CD4-positive, alpha-beta T cell treated with Interleukin-15 for 1 hour (primary cell): ENCODE measurements at places on chromosomes 5 and 9.

DNA sequence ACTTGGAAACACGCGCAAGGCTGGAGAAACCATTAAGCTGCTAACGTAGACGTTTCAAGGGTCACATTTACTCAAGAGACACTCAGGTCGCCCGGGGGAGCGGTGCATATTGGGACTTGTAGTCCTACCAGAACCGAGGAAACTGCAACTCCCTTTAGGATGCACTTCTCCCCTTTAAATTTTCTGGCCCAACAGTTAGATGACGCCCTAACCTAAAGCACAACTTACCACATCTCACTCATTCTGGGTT, 384 bp upstream of the DMXL1 start:
- DNase-seq, result no peak

- no peak for DNase-seq
Measured at GRCh38 chr9:108413809-108414208, 442.0 kb downstream of the ACTL7B start.

DNA sequence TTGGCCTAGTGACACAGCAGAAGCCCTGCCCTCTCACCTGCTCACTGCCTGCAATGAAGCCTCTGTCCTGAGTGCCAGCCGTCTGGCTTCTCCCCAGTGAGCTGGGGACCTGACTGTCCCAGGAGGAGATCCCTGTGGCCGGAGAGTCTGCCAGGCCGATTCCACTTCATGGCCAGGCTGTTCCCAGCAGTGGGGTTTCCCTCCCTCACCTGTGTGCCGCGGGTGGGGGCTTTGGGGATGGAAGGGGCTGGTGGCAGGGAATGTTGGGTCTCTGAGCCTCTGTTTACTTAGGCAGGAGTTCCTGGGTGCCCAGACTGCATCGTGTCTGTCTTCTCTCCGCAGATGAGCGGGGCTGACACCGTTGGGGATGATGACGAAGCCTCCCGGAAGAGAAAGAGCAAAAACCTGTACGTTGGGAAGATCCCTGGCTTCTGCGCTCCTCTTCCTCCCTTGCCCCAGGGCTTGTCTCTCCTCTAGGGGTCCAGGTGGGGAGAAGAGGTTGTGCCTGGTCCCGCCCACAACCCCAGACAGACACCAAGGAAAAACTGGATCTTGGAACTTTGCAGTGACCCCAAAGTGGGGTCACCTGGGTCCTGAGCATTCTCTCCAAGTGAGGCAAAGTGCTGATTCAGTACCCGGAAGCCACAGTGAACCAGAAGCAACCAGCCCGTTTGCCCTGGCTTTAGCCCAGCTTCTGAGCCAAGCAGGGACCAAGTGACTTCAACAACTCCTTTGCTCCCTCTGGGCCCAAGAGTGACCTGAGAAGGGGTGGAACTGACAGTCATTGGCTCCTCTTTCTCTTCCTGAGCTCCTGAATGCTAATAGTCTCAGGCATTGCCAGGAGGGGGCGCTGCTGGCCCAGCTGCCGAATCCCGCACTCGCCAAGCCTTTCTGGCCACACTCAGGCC, 127.7 kb downstream of the RGS3 start:
- peak; percentile 51 for DNase-seq

GRCh38 chr5:159415301-159415937, 85.1 kb upstream of the IL12B start:
- DNase-seq, result no peak

- DNase-seq, result no peak
Measured at GRCh38 chr9:81886665-81887064, 41.6 kb upstream of the SPATA31D4 start.
